ENCODE measurements at places on chromosomes 6 and 20.

- DNase-seq = no peak
Measured at GRCh38 chr6:64041373-64041772, 405.8 kb downstream of the PHF3 start.

GRCh38 chr6:156450421-156450820, 326.8 kb upstream of the ARID1B start:
- no peak for DNase-seq

- DNase-seq = no peak
Measured at GRCh38 chr20:4153661-4154238, 138.4 kb upstream of the RNF24 start.

- DNase-seq = no peak
Measured at GRCh38 chr6:247351-247750, 44.9 kb upstream of the DUSP22 start.

DNA sequence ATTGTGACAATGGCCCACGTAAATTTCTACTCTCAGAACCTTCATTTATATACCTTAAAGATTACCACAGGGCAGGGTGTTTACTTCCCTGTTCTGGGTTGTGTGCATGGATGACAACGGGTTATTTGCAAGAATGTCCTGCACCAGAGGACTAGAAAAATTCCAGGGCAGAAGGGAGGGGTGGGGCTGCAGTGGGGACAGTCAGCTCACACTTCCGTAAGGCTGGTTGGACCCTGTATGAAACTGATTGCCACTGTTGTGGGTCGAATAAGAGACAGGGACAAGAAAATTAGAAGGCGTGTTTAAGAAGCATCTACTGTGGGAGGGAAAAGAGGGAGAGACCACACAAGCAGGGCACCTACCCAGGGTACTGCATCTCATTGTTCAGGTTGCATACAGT, 96.5 kb downstream of the SNAP25 start:
- DNase-seq = no peak

DNA sequence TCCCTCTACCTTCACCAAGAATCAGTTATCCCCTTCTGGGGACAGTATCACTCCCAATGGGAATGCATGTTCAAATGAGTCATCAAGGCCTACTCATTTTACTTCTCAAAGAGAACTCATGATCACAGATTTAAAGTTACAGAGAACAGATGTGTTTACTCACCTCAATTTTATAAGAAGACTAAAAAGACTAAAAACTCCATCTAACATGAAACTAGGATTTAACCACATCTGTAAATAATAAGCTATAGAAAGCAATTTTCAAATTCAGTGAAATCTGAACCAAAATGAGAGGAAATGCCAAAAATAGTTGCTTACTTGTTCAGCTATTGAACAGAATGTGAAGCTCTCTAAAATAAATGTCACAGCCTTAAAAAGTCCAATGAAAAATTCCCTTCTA, 300.1 kb upstream of the KCNQ5 start:
- no peak for DNase-seq

DNA sequence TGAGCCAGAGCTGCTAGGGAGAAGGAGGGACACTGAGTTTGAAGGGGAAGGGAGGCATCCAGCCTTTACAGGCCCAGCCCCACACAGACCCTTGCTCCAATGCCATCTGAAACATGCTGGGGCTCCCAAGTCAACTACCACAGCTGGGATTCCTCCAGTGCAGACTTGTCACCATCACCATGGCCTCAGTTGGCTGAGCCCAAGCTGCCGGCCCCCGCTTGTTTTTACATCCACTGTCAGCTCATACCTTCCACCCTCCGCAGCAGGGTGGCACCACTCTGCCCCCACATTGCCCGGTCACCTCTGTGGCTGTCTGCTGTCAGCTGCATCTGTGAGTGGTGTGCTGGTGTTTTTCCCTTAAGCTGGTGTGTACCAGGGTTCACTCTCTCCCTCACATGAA, 26.1 kb downstream of the GFOD1 start:
- DNase-seq = no peak

- no peak for DNase-seq
Measured at GRCh38 chr6:169160855-169161560, 92.6 kb downstream of the THBS2 start.

GRCh38 chr20:56391037-56391436, 978 bp downstream of the AURKA start:
- no peak for DNase-seq

- DNase-seq = no peak
Measured at GRCh38 chr20:42581311-42581710, 608.4 kb downstream of the PTPRT start.
